PC-9 (cell line): ENCODE measurements at places on chromosomes 6 and 20.
A peak's percentile ranks its signal among the peaks of the same experiment; 100 is the strongest.

- H3K4me3 ChIP-seq = no peak overlapping the region
- H3K36me3 ChIP-seq = no peaks in the 10 kb centered on the region
- no peak overlapping the region for H3K27ac ChIP-seq
Measured at GRCh38 chr6:2078888-2079287, 166.5 kb downstream of the GMDS start.

GRCh38 chr6:53210811-53211210 lies 62.2 kb upstream of the GCM1 start:
- H3K36me3 ChIP-seq = no peaks in the 10 kb centered on the region
- no peaks in the 10 kb centered on the region for H3K4me1 ChIP-seq
- no peak overlapping the region for H3K4me3 ChIP-seq
- DNase-seq = no peak
- H3K27me3 ChIP-seq = no peaks in the 10 kb centered on the region

DNA sequence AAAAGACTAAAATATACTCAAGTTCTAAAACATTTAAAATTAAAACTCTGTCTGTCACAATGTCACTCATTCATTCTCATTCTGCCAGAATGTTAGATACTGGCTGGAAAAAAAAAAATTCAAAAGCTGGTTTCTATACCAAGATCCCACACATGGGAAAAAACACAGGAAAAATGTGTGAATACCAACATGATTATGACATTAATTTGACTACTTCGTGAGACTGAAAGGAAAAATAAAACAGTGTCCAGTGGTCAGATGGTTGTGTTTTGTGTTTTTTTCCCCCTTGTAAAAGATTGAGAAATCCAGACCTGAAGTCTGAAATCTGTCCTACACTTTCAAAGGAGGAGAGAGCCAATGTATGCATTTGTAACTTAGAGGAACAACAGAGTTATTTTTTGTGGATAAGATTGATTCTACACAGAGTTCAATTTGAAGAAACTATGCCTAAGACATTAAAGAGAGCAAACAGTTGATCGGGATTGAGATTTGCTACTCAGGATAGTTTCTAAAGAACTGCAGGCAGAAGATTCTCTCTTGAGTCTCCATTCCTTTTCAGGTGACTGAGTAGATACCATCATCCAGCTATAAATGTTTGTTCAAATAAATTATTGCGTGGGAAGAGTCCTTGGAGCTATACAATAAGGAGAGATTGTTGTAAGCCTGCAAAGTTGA lies 39.2 kb upstream of the TXLNB start:
- no peak overlapping the region for H3K4me3 ChIP-seq
- H3K27me3 ChIP-seq = no peaks in the 10 kb centered on the region
- no peaks in the 10 kb centered on the region for H3K4me1 ChIP-seq
- no peak overlapping the region for H3K27ac ChIP-seq

DNA sequence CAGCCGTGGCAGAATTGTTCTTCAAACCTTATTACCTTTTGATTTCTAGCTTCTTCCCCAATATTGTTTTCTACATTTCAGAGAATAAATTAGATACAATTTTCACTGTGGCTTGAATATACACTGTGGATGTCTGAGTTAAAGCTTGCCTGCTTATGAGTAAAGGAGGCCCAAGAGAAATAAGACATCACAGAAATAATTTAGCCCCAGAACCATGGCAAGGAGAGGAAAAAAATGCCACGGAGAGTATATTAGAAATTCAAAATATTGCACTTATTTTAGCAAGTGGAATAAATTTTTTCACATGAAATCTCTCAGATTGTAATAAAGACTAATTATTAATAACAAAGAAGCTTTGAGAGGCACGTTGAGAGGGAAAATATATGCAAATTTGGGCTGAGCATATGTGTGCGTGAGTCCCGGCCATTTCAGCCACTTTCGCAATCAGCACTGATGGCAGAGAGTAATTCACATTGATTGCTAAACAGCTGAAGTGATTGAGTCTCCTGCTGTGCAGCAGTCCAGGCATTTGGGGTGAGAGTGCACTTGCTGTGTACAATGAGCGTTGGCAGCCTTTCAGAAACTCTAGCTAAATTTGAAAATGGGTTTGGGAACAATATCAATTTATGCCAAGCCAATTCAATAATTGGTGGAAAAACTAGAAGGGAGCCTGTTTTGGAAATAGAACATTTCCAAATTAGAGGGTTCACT lies 596.0 kb downstream of the EPM2A start:
- no peaks in the 10 kb centered on the region for H3K27me3 ChIP-seq
- H3K4me1 ChIP-seq = peaks cover 9% of the 10 kb centered on the region
- no peak overlapping the region for H3K4me3 ChIP-seq
- H3K27ac ChIP-seq = no peak overlapping the region
- no peak for DNase-seq

GRCh38 chr20:18886756-18887155 lies 73.2 kb downstream of the SCP2D1 start:
- no peak overlapping the region for H3K4me3 ChIP-seq
- no peak for DNase-seq
- no peak overlapping the region for H3K27ac ChIP-seq
- 0 out of 2 replicates have a peak, but pooled peaks cover 5% of the 10 kb centered on the region for H3K4me1 ChIP-seq
- H3K36me3 ChIP-seq = no peaks in the 10 kb centered on the region

DNA sequence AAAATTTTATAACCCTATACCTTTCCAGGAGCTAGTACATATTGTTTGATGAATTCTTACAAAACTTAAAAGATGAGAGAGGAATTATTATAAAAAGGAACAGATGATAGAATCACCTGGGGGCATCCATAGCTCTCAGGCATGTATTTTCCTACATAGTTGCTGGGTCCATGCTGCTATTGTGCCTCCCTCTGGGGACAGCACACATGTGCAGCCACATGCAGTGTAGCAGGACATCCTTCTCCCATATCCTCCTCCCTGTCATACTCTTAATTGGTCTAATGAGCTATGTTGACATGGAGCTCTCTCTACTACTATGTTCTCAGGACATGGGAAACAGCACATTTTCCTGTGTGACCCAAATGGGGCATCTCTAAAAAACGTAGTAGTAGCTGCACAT lies 898.2 kb upstream of the MAP3K7 start:
- no peaks in the 10 kb centered on the region for H3K27me3 ChIP-seq
- DNase-seq = no peak
- H3K4me1 ChIP-seq = no peaks in the 10 kb centered on the region

DNA sequence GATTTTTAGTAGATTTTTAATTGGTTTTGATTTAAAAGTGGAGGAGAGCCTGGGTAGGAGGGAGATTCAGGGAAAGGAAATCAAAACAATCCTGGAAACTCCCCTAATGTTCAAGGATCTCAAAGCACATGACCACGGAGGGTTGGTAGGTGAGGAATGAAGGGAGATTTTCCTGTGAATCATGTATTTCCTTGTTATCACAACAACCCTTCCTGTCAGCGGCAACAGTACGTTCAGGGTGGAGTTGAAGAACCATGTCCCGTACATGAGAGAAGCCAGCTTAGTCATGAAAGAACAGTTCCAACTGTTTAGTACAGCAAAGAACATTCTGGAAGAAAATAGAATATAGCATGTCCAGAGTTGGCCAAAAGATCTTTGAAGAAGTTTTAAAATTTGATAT lies 79.4 kb upstream of the SCAF8 start:
- H3K4me3 ChIP-seq = no peak overlapping the region
- no peaks in the 10 kb centered on the region for H3K27me3 ChIP-seq
- DNase-seq = peak; percentile 1
- no peak overlapping the region for H3K27ac ChIP-seq
- no peaks in the 10 kb centered on the region for H3K4me1 ChIP-seq

- H3K4me1 ChIP-seq = no peaks in the 10 kb centered on the region
- H3K27me3 ChIP-seq = no peaks in the 10 kb centered on the region
- DNase-seq = no peak
- H3K27ac ChIP-seq = no peak overlapping the region
- no peaks in the 10 kb centered on the region for H3K36me3 ChIP-seq
- H3K4me3 ChIP-seq = no peak overlapping the region
Measured at GRCh38 chr6:88477413-88477812, 311.3 kb upstream of the CNR1 start.

DNA sequence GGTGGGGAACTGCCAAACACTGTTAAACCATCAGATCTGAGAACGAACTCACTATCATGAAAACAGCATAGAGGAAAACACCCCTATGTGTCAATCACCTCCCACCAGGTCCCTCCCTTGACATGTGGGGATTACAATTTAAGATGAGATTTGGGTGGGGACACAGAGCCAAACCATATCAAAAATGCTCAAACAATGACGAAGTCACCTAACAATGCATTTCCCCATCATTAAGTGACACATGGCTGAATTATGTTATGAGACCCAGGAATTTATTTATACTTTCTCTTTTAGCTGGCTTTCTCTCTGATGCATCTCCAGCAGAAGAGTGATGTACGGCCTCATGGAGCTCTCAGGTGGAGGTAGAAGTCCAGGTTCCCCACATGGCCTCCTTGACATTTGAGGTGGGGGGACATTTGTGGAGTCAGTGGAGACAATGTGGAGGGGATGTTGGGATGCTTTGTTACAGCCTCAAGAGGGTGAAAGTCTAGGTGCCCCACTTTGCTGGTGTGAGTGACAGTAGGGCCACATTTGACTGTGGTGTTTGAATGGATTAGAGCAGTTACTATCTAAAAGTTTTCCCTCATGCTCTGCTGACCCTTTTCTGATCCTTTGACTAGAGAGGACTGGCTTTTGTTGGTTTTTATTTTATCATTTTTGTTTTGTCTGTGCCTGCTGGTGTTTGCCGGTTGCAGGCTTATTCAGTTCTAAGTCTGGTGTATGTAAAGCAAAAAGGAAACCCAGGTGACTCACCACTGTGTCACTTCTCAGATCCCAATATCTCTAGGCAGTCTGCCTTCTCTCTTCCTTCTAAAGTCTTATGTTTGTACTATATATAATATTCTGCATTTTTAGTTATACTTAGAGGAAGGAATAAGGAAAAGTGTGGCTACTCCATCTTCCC lies 18.5 kb upstream of the DCBLD1 start:
- H3K4me1 ChIP-seq = peaks cover 19% of the 10 kb centered on the region
- H3K27me3 ChIP-seq = no peaks in the 10 kb centered on the region
- H3K27ac ChIP-seq = no peak overlapping the region
- peak; percentile 12 for DNase-seq
- H3K36me3 ChIP-seq = no peaks in the 10 kb centered on the region

DNA sequence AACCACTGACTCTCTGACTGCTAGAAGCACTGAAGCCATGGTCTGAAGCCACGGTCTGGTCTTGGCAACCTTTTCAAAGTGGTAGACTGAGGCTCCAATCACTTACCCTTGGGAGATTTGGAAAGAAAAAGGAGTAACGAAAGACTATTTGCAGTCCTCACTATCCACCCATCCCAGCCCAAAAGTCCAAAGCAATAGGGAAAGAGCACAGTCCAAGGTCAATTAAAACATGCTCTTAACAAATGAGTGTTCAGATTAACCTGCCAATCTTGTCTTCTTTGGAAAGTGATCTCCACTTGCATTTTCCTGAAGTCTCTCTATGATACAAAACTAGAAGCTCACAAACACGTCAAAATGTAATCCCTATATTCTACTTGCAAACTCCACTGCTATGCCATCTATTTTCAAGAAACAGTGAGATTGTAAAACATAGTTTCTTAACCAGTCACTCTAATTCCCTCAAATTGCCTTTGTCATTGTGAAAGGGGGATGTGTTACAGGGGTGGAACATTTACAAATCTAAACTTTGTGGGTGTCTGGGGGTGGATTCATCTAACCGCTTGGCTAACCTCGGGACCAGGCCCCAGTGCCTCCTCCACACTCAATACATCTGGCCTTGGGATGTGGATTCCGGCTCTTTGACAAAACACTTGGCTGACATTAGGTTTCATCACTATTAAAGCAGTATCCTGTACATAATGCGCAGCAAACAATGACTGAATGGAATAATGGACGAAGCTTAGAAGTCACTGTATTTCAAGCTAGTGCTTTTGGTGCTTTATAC lies 56.4 kb downstream of the B4GALT5 start:
- peak overlapping the region; percentile 39 for H3K27ac ChIP-seq
- no peaks in the 10 kb centered on the region for H3K27me3 ChIP-seq
- H3K4me1 ChIP-seq = peaks cover 17% of the 10 kb centered on the region
- peaks cover 75% of the 10 kb centered on the region for H3K36me3 ChIP-seq
- no peak overlapping the region for H3K4me3 ChIP-seq

DNA sequence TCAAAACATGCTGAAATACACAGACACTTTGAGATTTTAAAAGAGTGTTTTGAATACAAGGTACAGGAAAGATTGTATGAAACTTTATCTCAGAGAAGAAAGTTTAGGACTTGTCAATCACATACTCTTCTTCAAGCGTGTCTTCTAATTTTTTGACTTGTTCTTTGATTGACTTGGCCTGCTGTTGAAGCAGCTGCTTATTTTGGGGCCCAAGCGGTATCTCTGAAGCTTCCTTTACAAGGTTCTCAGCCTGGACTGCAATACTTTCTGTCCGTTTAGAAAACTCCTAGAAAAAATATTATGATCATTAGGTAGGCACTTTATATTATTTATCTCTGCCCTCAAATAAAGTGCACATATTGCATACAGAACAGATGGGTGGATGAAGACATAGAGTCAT lies 201.3 kb downstream of the SYNE1 start:
- H3K4me3 ChIP-seq = no peak overlapping the region
- no peak for DNase-seq
- H3K27ac ChIP-seq = no peak overlapping the region
- no peaks in the 10 kb centered on the region for H3K36me3 ChIP-seq
- H3K4me1 ChIP-seq = no peaks in the 10 kb centered on the region

DNA sequence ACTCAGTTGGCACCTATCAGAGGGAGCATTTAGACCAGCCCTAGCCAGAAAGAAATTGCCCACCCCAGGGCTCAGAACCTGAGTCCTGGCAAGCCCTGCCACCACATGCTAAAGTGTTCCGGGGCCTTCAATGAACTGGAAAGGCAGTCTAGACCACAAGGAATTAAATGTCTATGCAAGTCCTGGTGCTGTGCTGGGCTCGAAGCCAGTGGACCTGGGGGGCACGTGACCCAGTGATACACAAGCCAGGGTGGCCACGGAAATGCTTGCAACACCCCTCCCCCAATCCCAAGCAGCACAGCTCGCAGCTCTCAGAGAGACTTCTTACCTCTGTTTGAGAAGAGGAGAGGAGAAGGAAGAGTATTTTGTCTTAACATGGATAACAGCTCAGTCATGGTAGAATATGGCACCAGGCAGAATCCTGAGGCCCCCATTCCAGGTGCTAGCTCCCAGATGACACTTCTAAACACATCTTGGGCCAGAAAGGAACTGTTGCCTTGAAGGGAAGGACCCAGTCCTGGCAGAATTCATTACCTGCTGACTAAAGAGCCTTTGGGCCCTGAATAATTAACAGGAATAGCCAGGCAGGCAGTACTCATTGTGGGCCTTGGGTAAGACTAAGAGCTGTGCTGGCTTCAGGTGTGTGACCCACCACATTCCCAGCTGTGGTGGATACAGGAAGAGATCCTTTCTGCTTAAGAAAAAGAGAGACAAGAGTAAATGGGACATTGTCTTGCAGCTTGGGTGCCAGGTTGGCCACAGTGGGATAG lies 111.3 kb downstream of the BTBD9 start:
- H3K4me3 ChIP-seq = no peak overlapping the region
- no peak overlapping the region for H3K27ac ChIP-seq
- no peaks in the 10 kb centered on the region for H3K4me1 ChIP-seq
- H3K27me3 ChIP-seq = no peaks in the 10 kb centered on the region

DNA sequence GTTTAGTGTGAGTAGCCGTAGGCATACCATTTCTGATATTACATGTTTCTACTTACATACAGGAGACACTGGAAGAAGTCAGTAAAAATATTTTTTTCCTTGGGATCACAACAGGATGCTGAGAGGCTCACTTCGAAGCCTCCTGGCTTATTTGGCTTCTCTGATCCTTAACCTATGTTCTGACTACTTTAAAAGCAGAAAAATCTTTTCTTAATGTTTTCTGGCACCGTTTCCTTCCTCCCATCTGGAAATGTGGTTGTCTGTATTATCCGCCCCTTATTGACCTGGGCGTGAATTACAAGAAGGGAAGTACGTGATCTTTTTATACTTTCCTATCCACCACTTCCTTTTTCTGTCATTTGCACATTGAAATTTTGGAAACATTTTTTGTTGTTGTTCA lies 379.6 kb downstream of the COL12A1 start:
- H3K27me3 ChIP-seq = no peaks in the 10 kb centered on the region
- H3K36me3 ChIP-seq = no peaks in the 10 kb centered on the region
- no peak for DNase-seq
- H3K27ac ChIP-seq = no peak overlapping the region
- H3K4me1 ChIP-seq = no peaks in the 10 kb centered on the region
